ENCODE measurements at places on chromosomes 5 and 9.
A peak's percentile ranks its signal among the peaks of the same experiment; 100 is the strongest.

DNA sequence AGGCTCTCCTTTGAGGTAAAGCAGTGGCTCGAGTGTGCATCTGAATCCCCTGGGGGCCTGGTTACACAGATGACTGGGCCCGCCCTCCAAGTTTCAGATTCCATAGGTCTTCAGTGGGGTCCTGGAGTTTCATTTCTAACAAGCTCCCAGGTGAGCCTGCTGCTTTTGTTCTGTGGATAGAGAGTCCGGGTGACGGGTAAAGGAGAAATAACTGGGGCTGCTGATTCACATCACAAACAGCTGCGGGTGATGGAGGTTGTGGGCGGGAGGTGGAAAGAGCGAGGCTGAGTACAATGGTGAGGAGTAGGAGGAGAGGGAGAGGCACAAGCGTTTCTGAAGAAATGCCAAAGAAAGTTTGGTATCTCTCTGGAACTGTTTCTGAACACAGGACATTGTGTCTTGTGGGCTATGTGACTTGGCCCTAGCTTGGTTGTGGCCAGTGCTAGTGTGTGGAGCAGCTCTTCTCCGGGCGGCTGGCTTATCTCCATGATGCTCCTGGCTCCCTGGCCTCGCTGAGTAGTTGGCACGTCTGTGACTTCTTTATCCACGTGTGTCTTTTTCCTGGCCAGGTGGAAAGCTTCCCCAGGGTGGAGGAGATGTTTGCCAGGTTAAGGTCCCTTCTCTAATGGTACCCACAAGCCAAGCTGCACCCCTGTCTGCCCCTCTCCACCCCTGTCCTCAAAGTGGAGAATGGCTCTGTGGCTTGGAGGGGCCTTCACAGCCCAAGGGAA, 61.7 kb downstream of the HSPA4 start:
- no peak for DNase-seq

- no peak for DNase-seq
These were observed 5.2 kb downstream of the HAPLN1 start for GRCh38 chr5:83715236-83716065.

DNA sequence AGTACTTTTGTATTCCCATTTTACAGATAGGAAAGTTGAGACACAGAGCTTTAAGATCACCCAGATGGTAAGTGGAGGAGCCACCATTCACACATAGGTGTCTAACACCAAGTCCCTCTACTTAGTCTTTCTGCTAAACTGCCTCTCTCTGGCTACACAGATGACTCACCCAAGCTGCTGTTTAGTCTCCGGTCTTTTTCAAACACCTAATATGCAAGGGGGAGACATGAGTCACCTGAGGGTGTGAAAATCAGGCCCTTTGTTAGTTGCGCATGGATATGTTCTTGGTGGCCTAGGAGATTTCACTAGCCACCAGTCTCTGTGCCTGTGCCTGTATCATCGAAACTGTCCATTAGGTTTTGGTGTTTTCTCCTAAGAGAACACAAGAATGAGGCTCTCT, 117.8 kb downstream of the MAST4 start:
- no peak for DNase-seq

GRCh38 chr5:45355189-45355992, 340.8 kb downstream of the HCN1 start:
- DNase-seq: no peak

DNA sequence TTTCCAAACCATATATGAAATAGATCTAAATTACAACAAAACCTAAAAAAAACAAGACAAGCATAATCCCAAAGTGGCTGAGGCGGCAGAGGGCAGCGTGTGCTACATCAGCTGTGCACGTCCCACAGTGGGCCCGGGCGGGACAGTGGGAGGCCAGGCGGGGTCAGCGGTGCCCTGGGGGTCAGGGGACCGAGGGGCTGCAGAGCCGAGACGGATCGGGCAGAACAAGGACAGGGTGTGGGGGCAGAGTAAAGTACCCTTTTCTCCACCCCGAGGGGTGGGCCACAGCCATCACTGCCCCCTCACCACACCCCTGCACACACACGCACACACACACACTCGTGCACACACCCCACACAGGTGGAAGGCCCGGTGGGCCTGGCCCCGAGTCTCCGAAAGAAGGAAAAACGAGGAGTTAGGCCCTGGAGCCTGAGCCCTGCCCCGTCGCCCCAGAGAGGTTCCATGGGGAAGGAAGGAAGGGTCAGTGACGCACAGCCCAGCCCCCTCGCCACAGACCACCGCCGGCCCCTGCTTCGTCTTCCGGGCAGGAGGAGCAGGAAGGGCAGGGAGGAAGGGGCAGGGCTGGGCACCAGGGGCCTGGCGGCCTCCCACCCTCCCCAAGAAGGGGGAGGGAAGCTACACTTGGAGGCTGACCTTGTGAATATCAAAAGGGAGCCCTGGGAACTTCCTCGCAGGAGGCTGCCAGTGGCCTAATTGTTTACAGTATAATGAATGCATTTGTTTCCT, 49.6 kb upstream of the UBAC1 start:
- DNase-seq: no peak

GRCh38 chr5:124981901-124982300, 235.5 kb upstream of the ZNF608 start:
- no peak for DNase-seq

DNA sequence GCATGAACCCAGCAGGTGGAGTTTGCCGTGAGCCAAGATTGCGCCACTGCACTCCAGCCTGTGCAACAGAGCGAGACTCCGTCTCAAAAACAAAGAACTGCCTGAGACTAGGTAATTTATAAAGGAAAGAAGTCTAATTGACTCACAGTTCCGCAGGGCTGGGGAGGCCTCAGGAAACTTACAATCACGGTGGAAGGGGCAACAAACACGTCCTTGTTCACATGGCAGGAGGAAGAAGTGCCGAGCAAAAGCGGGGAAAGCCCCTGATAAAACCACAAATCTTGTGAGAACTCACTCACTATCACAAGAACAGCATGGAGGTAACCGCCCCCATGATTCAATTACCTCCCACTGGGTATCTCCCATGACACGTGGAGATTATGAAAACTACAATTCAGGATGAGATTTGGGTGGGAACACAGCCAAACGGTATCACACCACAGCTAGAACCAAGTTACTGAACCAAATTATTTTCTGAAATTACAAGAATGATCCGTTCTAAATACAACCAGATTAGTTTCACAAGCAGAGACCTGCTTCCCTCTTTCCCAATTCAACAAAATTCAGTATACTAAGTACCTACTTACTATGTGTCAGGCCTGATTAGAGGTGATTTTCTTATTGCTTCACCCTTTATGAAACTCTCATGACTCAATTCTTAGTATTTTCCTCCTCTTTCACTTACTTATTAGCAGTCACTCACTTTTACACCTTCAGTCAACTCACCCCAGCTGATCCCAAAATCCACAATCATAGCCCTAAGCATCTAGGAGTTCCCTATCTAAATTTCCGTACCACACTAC, 8.4 kb downstream of the UBTD2 start:
- no peak for DNase-seq

GRCh38 chr5:113487781-113488644, at the start of gene MCC:
MCC (minus strand) TSS chr5:113488453.
- peak; percentile 69 for DNase-seq

GRCh38 chr9:137432687-137433348, 8.3 kb downstream of the ENTPD8 start:
- DNase-seq: no peak

GRCh38 chr5:176188506-176189193, 49.6 kb upstream of the SIMC1 start:
- DNase-seq: no peak

- DNase-seq: no peak
These were observed 153.5 kb upstream of the ELAVL2 start for GRCh38 chr9:23979491-23979890.

DNA sequence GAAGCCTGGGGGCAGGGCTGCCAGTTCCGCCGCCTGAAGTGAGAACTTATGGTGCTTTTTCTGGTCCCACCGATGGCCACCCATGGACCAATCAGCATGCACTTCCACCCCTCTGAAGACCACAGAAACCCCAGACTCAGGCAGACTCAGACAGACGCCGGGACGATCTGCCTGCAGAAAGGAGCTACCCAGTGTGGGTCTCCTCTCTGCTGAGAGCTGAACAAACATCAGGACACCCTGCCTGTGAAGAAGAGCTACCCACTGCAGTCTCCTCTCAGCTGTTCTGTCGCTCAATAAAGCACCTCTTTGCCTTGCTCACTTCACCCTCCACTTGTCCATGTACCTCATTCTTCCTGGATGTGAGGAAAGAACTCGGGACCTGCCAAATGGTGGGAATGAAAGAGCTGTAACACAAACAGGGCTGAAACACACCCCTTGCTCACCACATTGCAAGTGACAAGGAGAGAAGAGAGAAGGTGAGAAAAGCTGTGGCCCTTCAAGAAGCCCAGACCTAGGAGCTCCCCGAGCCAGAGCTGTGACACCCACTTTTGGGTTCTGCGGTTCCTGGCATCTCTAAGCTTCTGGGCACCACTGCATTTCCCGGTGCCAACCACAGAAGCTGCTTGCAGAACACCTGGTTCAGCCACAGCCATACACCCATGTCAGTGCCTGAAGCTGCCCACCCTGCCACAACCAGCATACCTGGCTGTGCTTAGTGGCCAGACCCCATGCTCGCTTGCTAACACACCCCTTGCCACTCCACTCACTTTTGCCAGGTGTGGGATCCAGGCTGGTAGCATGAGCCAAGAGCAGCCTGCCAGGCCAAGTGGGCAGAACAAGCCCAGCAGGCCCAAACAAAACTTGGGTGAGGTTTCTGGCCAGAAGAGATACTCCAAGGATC, 114.3 kb upstream of the TSLP start:
- no peak for DNase-seq

- DNase-seq: no peak
These were observed 66.9 kb downstream of the ENTREP1 start for GRCh38 chr9:69391946-69392345.

DNA sequence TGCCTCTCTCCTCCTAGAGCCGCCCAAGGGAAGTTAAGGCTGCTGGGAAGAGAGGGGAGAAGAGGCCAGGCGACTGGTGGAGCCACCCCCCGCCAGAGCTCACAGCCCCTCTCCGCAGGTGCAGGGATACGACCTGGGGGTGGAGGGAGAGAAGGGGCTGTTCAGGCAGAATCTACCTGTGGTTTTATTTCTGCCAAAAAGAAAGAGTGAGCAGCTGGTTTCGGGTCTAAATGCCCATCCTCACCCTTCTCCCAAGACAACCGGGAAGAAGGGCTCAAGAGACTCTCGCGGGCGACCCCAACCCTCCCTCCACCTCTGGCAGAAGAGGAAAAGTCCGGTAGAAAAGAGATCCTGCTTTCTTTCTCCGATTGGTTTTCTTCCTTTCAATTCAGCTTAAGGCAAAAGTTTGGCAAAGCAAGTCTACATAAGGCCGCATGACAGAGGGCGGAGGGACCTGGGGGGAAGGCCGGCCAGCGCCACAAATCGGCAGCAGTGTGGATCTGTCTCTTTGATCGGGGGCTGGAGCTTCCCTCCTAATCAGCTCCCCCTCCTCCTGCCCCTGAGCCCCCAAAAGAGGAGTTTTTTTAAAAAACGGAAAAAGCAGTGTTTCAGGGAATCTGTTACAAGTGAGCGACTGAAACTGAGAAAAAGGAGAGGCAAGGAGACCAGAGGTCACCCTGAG, 16.3 kb downstream of the FAM78A start:
- no peak for DNase-seq

- DNase-seq: no peak
These were observed 217.5 kb downstream of the DENND1A start for GRCh38 chr9:123712399-123712798.

GRCh38 chr5:10502130-10502529, 60.5 kb downstream of the ROPN1L start:
- no peak for DNase-seq

DNA sequence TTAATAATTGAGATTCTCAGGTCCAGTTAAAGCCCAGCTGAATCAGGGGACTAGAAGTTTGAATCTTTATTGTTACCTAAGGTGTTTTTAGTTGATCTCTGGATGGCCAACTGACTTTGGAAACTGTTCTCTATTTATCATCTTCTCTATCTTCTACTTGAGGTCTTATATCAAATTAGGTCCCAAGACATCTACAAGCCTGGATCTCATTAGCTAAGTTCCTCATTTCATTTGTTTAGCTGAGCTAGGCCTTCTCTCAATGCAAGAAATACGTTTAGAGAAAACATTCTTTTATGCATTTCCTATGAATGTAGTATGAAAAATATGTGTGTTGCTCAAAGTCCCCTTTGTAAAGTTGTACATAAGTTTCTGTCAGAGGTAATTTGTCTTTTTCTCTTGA, 196.6 kb downstream of the PTTG1 start:
- no peak for DNase-seq

DNA sequence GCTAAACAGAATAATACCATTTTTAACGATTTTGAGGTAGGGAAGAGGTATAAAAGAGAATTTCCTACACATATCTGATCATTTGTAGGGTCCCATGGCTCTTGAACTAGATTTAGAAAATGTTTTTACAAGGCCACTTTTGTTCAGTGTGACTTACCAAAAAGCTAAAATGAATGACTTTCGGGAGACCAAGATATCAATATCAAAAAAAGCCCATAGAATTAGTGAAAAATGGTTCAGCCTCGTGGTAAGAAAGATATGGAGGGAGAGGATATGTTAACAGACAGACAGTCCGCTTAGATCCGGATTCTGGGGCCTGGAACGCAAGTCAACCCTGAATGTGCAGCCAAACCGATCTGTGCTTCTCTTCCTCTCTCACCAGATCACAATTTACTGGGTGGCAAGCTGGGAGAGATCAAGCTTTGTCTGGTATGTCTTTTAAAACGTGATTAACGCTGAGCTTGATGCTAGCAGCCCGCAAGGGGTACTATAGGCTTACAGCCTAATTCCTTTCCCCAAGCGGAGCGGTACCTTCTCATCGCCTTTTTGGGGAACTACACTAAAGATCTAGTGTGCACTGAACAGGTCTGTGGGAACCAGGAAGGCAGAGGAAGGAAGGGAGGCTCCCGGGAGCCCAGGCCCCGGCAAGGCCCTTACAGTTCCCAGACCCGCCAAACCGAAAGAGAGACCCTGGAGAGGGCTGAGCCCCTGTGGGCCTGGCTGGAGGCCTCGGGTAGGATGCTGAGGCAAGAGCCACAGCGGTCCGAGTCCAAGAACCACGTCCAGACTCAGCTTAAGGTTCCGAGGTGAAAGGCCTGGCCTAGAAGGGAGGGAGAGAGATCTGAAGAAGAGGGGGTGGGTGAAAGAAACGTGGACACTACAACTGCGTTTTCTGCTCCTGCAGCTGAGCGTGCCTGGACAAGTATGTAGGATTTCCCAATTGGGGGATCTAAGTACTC, 2.9 kb downstream of the NR2F1-AS1 start:
- no peak for DNase-seq

DNA sequence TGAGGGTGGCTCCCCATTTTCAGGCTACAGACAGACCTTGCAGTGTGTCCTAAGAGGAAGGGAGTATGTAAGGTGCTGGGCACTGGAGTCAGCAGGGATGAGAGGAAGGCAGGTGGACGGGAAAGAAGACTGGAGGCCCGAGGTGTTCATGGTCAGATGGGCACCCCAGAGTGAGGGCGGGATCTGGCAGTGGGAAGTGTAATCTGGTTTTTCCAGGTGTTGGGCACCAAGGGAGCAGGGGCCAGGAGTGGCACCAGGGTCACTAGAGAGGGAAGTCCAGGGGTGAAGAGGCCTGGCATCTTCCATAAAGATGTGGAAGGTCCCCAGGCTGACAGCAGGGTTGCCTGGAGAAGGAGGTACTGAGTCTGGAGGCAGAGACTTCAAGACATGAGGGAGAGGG, 29.7 kb downstream of the PITX1 start:
- DNase-seq: no peak

GRCh38 chr5:180172447-180173197, 36.4 kb downstream of the RASGEF1C start:
- DNase-seq: no peak

Measured in HTR-8/SVneo (cell line).